ENCODE measurements at places on chromosomes 4 and X.

DNA sequence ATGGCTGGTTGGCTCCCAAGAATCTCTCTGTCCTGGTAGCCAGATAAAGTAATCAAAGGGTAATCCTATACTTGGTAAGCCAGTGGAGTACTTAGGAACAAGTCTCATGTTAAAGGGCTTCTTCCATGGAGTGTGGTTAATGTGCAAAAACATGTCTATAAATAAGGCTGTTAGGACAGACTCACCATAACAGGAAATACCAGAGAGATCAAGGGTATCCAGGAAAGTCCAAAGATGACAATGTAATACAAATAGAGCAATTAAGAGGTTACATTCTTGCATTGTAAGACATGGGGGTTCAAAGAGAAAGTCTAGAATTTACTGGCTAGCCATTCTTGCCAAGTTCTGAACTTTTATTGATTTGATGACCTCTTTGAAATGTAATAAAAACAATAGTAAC, 61.9 kb upstream of the ZCCHC13 start:
- no peak for DNase-seq

GRCh38 chrX:48800574-48801279, 1.1 kb upstream of the HDAC6 start:
- DNase-seq: no peak

DNA sequence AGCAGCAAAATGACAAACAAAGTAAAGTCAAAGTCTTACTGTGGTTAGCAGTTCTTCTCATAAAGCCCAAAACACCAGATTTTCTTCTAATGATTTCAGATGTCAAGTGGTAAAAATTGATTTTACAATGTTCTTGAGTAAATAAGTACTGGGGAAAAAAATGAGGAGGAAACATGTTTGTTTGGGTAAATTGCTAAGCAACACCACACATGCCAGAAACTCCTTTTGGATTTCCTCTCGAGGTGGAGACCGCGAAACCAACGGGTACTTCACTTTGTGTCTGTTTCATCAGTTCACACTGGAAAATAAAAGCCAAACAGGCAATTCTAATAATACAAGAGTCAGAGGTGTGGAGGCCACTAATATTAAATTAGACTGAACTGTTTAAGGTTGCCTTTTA, 4.6 kb upstream of the PKD2 start:
- DNase-seq: no peak

- DNase-seq: no peak
These were observed 8.0 kb upstream of the ARSJ start for GRCh38 chr4:113987382-113987941.

GRCh38 chr4:53307210-53307609, 58.7 kb downstream of the SCFD2 start:
- DNase-seq: no peak

DNA sequence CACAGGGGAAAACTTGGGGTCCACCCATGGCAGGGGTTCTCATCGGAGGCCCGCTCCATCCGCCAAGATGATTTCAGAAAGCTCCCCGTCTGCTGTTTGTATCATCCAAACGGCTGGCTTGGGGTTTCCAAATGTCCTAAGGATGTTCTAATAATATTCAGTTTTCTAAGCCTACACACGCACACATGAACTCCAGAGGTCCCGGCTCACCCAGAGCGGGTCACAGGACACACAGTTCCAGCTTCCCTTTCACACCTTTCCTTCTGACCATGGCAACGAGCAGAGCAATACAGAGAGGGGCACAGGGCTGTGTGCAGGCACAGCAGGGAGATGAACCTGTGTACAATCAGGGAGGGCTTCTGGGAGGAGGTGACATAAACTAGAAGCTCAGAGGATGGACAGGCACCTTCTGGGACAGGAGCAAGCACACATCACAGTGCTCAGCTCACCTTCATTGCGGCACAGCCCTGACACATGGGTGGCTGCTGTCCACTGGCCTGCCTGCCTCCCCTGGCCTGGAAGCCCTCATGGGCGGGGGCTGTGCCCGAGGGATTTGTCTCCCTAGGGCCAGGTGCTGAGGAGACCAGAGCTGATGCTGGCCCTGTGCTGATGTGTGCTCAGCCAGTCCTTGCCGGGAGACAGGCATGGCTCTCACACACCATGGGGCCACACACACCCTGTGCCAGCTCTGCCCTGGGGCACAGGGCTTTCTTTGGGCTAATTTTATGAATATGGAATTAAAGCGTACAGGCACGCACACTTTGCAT, 44.8 kb downstream of the ABLIM2 start:
- no peak for DNase-seq

All from D721Med (cell line).